ENCODE measurements at places on chromosomes 13 and 19.

DNA sequence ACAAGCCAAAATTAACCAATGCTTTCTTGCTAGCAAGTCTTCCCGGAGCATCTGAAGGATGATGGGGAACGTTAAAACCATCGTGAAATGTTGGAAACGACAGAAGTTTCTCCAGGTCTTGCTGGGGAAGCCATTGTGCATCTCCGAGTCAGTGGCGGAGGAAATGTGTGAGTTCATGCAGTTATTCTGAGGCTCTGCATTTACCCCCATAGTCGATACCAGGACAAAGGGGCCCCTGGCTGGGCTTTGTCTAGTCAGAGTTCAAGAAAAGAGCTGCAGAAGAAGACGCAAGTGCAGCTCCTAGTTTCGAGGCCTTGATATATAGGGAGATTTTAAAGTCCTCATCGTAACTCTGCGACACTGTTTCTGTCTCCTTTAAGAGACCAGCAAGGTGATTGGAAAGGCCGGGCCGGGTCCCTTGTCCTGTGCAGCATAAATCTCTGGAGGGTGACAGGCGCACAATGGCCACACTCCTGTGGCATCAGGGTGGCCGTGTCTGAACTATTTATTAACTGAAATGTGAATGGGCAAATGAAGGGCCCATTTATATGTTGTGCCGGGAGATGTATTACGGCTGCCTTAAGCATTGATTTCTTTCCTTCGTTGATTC is 172.0 kb downstream of the TEX29 start:
- no peak for DNase-seq

GRCh38 chr13:57045826-57046546 is 94.7 kb upstream of the PRR20A start:
- no peak for DNase-seq

DNA sequence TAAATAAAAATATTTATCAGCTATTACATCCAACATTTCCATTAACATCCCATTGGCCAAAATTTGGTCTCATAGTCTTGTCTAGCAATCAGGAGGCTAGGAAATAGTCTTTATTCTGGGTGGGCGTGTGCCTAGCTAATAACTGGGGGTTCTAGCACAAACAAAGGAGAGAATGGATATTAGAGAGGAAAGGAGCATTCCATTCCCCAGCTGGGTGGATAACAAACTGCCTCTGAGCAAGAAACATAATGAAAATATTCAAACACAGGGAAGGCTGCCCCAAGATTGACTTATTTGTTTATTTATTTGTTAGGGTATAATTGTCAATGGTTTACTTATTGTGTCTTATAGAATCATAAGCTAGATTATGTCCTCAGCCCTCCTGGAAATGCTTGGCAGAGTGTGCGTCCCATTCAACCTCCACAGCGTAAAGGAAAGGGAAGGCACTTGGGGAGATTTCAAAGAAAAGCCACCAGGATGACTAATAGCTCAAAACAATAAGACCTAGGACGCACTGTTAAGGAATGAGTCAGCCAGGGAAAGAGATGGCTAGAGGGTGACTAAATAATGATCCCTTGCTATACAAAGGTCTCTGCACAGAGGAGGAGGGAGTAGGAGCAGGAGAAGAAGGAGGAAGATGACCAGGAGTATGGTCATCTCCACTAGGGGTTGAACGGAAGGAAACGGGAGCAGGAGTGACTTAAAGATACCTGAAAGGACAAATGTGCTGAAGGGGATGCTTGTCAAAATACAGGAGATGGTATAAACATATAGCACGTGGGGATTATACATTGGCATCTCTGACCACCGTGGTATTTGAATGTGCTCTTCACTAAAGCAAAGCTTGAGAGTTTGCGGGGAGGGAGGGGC is 23.5 kb upstream of the USP12 start:
- DNase-seq = no peak

- DNase-seq = no peak
Observed at GRCh38 chr13:92355213-92355612, 871.4 kb upstream of the GPC6 start.

- DNase-seq = no peak
Observed at GRCh38 chr13:39148513-39148961, 110.3 kb downstream of the NHLRC3 start.

GRCh38 chr19:35879068-35879467 is 10.7 kb downstream of the APLP1 start:
- DNase-seq = no peak

GRCh38 chr19:47769534-47769933 is 9.0 kb upstream of the SELENOW start:
- no peak for DNase-seq

- no peak for DNase-seq
Observed at GRCh38 chr13:103145442-103145841, 79.2 kb upstream of the SLC10A2 start.

GRCh38 chr19:55552620-55553019 is 7.3 kb upstream of the SBK3 start:
- no peak for DNase-seq

DNA sequence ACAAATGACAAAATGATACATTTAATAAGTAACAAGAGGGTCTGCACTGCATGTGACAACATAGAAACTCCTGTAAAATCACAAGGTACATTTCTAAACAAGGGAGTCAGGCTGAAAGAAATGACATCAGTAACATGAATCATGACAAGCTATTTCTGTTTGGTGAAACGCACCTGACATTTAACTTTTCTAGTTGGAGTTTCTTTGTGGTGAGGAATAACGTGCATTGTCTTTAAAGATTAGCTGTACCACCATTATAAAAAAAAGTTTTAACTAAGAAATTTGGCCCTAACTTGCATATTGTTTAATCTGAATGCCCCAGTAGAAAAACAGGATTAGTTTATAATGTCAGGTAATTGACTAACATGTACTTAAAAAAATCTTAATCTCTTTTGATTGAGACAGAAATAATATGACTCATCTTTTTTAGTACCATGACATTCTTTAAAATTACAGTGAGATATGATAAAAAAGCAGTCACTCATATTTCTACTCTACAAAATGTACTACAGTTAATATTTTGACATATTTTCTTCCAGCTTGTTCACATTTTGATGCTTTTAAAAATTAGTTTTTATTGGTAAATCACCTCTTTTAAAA is 418.2 kb downstream of the KLF12 start:
- no peak for DNase-seq

DNA sequence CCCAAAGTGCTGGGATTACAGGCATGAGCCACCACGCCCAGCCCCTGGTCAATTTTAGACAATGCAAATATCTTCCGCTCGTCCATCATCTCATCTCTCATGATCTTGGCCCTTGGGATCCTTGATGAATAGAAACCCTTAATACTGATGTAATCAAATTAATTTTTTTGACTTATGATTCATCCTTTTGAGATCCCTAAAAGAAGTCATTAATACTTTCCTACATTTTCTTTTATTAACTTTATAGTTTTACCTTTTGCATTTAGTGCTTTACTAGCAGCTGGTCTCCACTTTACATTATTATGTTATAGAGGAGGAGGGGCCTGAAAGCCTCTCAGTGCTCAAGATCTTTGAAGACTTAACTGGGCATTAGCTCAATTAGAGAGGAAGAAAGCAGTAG is 7.7 kb upstream of the KASH5 start:
- DNase-seq = no peak

- no peak for DNase-seq
Observed at GRCh38 chr13:95800436-95800835, 123.5 kb downstream of the DNAJC3 start.

DNA sequence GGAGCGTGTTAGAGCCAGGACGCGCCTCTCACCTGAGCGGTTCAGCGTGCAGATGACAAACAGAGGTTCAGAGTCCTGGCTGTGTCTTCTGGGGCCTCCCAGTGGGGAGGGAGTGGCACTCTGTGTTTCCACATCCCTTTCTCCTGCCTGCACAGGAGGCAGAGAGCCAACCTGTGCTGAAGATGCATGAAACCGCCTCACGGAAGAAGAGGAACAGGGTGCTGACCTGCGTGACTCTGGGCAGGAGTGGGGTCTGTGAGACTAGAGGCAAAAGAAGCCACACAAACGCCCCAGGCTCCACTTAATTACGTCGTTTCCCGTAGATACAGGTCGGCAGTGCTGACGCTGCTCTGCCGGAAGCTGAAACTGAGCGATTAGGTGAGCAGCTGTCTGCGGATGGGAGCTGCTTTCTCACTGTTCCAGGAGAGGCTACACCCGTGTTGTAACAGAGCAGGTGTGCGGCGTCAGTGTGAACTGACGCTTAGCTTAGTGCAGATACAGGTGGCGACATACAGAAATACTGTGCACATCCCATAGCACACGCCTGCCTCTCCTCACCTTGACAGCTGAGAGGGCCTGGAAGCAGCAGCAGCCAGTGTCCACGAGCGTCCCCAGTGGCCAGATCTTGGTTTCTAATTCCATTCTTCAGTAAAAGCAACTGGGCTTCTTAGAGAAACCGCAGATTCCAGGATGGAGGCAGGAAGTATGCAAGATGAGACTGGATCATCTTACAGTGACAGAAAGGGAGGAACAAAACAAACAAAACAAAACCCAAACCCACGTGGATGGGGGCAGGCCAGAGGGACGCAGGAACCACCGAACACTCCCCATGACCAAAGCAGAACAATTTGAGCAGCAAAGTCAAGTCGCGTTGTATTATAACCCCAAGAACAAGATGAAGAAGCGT is 37.7 kb upstream of the MCF2L start:
- DNase-seq = no peak

All from stimulated activated CD4-positive, alpha-beta T cell treated with anti-CD3 and anti-CD28 coated beads, Interleukin-12 subunit alpha, Interleukin-12 subunit beta, amount 100 ng/mL, for 4 hours (primary cell).